Bronchial smooth muscle cell (primary cell): ENCODE measurements at places on chromosomes 2 and 18. TPM values are rescaled to one million over a fixed set of nuclear protein-coding genes. Genes with fewer than 3 reads are reported as not detected.

Gene ASB1
- 18.4 and 28.1 TPM in 2 replicates for total RNA-seq

Gene UGT1A10
- total RNA-seq, result not detected in 2 replicates

Gene C2orf81
- 0.79 and 1.4 TPM in 2 replicates for total RNA-seq

Gene KYNU
- total RNA-seq, result 1.6 and 13.2 TPM in 2 replicates

Gene PIGN
- 36.1 and 46.6 TPM in 2 replicates for total RNA-seq

Gene CROCC2
- total RNA-seq, result 0.26 and 0.63 TPM in 2 replicates

Gene NT5DC4
- total RNA-seq, result not detected in 2 replicates

Gene LBX2
- total RNA-seq, result 3.8 and 6.4 TPM in 2 replicates

Gene SDC1
- 8.0 and 34.2 TPM in 2 replicates for total RNA-seq

Gene MERTK
- total RNA-seq, result 0.63 and 0.86 TPM in 2 replicates

Gene FAM210A
- total RNA-seq, result 11.5 and 17.7 TPM in 2 replicates

Gene ANKRD30BL
- total RNA-seq, result not detected in 2 replicates

Gene KCNG3
- under 0.01 TPM in 1 of 2 replicates, not detected in the other for total RNA-seq

Gene SLC4A3
- total RNA-seq, result 2.0 and 2.2 TPM in 2 replicates

Gene SCYGR4
- not detected in 2 replicates for total RNA-seq

Gene DUSP11
- total RNA-seq, result 17.0 and 23.8 TPM in 2 replicates

Gene C18orf32
- total RNA-seq, result 5.0 and 6.1 TPM in 2 replicates

Gene C2orf66
- total RNA-seq, result under 0.01 TPM in 1 of 2 replicates, not detected in the other

Gene NYAP2
- total RNA-seq, result not detected in 2 replicates

Gene SERPINB2
- 1.4 TPM in 1 of 2 replicates, not detected in the other for total RNA-seq

Gene CAPN13
- not detected in 2 replicates for total RNA-seq

Gene INO80D
- 3.3 and 4.3 TPM in 2 replicates for total RNA-seq

Gene IL36A
- total RNA-seq, result not detected in 2 replicates

Gene ETAA1
- 10.0 and 15.4 TPM in 2 replicates for total RNA-seq

Gene COMMD1
- 27.1 and 42.4 TPM in 2 replicates for total RNA-seq

Gene GREB1L
- 0.16 TPM in 1 of 2 replicates, not detected in the other for total RNA-seq

Gene MYOM1
- 0.95 and 1.7 TPM in 2 replicates for total RNA-seq

Gene E2F6
- 7.4 and 9.4 TPM in 2 replicates for total RNA-seq

Gene OTX1
- under 0.01 and 0.32 TPM in 2 replicates for total RNA-seq

Gene CCDC85A
- total RNA-seq, result 0.32 TPM in 1 of 2 replicates, not detected in the other

Gene DOCK10
- total RNA-seq, result 15.1 and 29.5 TPM in 2 replicates

Gene ASB18
- total RNA-seq, result not detected in 2 replicates

Gene TMX3
- total RNA-seq, result 65.1 and 68.4 TPM in 2 replicates

Gene SH2D6
- 0.17 and 0.63 TPM in 2 replicates for total RNA-seq

Gene GREB1
- 0.47 and 0.60 TPM in 2 replicates for total RNA-seq

Gene SATB2
- total RNA-seq, result 28.8 and 42.9 TPM in 2 replicates

Gene KCTD1
- total RNA-seq, result 5.5 and 7.2 TPM in 2 replicates

Gene MAPK4
- total RNA-seq, result under 0.01 TPM in 1 of 2 replicates, not detected in the other

Gene SLC9A2
- total RNA-seq, result under 0.01 TPM in 1 of 2 replicates, not detected in the other

Gene CFC1
- total RNA-seq, result not detected in 2 replicates

Gene TTC27
- 12.5 and 14.7 TPM in 2 replicates for total RNA-seq
